Calu3 (cell line): ENCODE measurements at places on chromosomes 1 and 21.

DNA sequence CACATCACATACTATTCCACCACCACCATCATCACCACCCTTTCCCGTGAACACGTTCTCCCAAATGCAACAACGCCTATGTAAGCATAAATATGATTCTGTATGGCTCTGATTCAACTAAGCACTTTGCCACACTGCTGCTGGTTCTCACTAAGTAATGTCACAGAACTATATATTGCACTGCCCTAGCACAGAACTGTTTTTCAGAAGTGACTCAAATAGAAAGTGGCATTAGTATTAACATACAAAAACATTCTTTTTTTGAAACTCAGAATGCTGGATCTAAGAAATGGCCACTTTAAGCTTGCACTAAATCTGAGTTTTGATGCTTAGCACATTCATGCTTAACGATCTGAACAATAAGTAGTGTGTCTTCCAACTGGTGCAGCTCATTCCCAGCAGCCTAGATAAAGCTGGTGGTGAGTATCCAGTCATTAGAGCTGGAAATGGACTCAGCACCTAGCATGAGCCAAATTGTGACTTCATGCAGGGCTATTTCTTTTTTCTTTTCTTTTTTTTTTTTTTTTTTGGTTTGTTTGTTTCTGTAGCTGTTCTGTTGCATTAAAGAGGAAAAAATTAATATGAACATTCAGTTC, 46.2 kb upstream of the ZC3H11B start:
- DNase-seq, result no peak

GRCh38 chr21:14751602-14752344, 205.7 kb upstream of the SAMSN1 start:
- DNase-seq, result no peak

GRCh38 chr1:167106119-167106461, 12.2 kb downstream of the STYXL2 start:
- DNase-seq, result no peak

DNA sequence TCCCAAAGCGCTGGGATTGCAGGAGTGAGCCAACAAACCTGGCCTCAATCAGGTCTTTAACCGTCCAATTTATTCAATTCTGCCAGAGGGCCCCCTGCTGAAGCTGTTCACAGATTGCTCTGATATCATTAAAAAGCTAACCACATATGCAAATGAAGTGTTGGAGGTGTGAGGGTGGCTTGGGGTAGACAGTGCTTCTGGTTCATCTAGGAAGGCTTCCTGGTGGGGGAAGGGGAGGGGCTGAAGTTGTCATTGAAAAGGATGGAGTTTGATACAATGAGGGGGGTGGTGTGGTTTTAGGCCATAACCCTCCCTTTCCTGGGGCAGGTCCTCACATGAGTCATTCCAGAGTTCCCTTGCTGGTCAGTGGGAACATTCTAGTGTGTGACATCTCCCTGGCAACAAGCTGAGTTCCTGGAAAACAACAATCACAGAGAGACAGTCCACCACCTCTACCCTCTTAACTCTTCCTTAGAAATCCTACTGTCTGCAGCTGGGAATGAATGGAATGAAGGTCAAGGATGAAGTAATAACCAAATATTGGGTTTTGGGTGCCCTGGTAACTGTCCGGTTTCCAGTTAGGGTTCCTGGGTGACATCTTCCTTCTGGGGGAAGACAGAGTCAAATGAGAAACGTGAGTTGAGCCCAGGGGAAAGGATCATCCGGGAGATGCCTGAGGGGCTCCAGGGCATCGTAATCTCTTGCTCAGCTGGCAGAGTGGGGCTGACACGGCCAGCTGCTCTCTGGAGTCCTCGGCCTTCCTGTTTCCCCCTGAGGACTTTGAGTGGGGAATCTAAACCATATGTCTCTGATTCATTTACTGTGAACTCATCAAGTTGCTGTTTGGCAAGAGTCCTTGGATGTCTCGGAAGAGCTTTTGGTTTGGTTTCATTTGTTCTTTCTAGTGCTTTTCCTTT, 32.2 kb downstream of the BATF3 start:
- peak; percentile 44 for DNase-seq

GRCh38 chr21:43196826-43197225, 28.0 kb downstream of the CRYAA start:
- peak; percentile 67 for DNase-seq

GRCh38 chr1:65772607-65773006, 20.1 kb upstream of the PDE4B start:
- no peak for DNase-seq

DNA sequence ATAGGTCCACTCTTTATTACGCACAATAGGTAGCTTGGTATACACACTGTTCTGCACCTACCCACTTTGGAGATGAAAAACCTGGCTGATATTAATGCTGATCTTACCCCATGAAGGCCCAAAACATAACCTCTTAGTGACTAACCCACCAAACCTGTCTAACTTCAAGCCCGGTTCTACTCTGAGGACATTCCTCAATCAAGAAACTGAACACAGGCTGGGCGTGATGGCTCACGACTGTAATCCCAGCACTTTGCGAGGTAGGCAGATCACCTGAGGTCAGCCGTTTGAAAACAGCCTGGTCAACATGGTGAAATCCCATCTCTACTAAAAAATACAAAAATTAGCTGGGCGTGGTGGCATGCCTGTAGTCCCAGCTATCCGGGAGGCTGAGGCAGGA, 50.5 kb downstream of the EYA3 start:
- DNase-seq, result peak; percentile 2

DNA sequence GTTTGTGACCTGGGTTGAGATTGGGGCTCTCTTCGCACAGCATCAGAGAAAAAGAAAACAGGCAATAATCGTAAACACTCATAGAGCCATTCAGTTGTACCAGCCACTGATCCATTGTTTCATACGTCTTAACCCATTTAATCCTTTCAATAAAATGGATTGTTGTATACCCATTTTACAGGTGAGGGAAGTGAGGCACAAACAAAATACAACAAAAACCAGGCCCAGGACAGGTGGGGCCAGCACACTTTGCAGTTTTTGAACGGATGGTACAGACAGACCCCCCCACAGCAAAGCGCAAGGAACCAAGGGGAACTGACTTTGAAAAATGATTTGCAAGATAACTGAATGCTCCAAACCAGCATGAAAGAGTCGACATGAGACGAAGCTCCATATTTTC, 4.3 kb upstream of the FHAD1 start:
- no peak for DNase-seq

DNA sequence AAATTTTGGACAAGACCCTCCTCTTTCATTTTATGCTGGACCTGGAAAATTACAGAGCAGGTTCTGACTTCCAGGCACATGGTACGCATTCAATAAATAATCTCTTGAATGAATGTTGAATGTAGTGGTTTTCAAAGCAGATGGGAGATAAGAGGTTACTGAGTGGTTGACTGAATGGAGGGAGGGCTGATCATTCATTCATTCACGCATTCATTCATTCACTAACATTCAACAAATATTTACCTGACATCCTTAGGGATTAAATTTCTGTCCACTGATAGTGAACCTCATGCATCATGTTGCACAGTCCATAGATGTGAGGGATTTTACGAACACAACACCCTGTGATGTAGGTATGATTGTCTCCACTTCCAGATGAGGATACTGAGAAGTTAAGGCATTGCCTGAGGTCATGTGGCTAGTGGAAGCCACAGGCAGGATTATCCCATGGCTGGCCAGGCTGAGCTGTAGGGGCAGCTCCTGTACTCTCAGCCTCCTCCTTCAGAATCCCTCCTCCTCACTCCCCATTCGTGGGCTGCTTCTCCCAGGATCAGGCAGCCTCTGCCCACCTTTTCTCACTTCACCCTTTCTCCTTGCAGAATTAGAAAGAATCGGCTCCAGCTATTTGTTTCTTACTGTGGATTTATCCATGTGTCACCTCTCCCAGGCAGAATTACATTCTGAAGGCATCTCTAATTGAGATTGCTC, 48.4 kb upstream of the ATP5PO start:
- no peak for DNase-seq

GRCh38 chr1:118812555-118812954, 175.6 kb downstream of the TBX15 start:
- no peak for DNase-seq

DNA sequence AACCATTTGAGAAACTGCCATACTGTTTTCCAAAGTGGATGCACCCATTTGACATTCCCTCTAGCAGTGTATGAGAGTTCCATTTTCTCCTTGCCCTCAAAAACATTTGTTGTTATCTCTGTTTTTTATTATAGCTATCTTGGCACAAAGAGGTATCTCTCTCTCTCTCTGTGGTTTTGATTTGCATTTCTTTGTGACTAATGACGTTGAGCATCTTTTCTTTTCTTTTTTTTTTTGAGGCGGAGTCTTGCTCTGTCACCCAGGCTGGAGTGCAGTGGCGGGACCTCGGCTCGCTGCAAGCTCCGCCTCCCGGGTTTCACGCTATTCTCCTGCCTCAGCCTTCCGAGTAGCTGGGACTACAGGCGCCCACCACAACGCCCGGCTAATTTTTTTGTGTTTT, 17.4 kb upstream of the ZMYM6 start:
- no peak for DNase-seq

DNA sequence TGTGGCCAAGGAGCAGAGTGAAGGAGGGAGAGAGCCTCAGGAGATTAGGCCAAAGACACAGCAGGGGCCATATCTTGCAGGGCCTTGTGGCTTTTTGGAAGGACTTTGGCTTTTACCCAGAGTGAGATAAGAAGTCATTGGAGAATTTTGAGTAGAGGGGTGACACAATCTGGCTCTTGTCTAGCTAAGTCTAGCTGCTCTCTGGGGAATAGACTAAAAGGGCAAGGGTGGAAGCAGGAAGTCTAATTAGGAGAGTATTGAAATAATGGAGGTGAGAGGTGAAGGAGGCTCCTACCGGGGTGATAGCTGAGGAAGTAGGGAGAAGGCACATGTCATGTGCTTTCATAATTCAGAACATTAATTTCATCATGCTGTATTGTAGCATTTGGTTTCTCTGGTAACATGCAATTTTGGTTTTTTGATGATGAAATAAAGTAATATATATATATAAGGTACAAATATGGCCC, 34.3 kb upstream of the KCNA3 start:
- no peak for DNase-seq

- DNase-seq, result no peak
These were observed 40.1 kb upstream of the HMCN1 start for GRCh38 chr1:185694081-185694480.

- no peak for DNase-seq
These were observed 979 bp downstream of the RASSF5 start for GRCh38 chr1:206508130-206508889.

GRCh38 chr1:212721388-212722247, 22.0 kb upstream of the BATF3 start:
- DNase-seq, result peak; percentile 58

DNA sequence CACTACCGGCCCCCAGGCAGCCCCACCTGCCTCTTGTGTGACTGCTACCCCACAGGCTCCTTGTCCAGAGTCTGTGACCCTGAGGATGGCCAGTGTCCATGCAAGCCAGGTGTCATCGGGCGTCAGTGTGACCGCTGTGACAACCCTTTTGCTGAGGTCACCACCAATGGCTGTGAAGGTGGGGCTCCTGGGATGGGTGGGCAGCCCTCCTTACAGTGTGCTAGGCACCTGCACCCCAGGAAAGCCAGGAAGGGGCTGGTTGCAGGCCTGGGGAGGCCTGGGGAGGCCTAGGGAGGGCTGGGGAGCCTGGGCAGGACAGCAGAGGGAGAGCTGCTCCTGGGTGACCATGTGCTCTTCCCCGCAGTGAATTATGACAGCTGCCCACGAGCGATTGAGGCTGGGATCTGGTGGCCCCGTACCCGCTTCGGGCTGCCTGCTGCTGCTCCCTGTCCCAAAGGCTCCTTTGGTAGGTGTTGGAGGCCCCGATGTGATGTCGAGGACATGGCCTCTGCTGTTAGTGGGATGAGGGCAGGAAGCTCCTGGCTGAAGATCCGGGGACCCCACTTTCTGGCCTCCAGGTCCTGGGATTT, 16.5 kb downstream of the CELSR2 start:
- DNase-seq, result no peak

DNA sequence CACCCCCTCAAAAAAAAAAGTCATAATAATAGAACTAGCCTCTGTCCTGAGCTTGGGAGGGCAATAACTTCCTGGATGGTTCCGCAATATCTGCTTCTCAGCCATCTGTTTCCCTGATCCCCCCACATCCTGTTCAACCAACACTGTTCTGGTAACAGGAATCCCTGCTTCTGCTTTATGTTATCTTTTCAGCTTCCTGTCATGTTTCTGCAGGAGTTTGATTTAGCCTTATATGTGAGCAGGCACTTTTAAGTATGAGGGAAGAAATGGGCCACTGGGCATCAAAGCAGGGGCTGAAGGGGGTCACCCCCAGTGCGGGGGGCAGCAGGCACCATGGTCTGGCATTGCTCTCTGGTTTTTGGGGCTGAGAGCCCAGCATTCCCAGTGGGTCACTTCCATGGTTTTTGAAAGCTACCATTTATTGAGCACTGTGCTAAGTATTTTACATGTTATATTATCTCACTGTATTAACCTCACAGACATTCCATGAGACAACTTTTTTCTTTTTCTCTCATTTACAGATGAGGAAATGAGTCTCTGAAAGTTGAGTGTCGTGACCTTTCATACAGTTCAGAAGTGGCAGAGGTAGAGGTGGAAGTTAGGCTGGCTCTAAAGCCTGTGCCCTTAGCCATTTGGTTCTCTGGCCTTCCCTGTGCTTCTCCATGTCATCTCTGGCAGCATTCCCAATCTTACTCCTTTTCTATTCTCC, 61.9 kb downstream of the DNTTIP2 start:
- no peak for DNase-seq

DNA sequence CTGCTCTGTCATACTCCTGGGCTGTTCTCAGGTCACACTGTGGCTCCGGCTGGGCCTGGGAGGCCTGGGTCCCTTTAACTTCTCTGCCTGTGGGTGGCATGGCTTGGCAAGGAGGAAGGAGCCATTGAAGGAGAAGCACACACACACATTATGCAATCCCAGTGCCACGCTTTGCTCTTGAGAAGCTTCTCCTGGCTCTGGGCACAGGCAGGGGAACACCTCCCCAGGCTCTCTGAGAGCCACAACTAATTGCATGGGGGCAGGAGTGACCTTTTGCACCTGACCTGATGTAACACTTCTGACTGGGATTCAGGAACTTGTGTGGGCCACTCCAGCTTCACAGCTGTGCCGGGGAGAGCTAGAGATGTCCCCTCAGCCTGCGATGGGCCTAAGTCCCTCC, 23.1 kb downstream of the LGR6 start:
- no peak for DNase-seq

DNA sequence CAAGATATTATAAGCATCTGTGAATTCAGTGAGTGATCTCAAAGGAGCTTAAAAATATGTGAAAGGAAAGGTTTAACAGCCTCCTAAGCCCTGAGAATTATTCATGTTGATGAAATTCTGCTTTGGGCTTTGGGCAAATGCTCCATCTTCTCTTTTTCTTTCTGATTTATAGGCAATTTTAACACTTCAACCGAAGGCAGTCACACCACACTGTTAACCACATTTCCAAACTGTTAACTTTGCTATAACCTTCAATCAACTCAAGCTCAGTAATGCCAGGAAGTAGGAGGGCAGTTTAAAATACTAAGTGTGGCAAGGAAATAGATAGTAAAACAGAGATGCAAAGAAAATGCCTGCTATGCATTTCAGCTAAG, 54.4 kb upstream of the NEK7 start:
- DNase-seq, result no peak

GRCh38 chr1:65942476-65942875, 149.8 kb downstream of the PDE4B start:
- DNase-seq, result no peak
